ENCODE measurements at places on chromosomes 1 and 21.

GRCh38 chr1:160101037-160101716 is 2.8 kb upstream of the IGSF8 start:
- DNase-seq: no peak

DNA sequence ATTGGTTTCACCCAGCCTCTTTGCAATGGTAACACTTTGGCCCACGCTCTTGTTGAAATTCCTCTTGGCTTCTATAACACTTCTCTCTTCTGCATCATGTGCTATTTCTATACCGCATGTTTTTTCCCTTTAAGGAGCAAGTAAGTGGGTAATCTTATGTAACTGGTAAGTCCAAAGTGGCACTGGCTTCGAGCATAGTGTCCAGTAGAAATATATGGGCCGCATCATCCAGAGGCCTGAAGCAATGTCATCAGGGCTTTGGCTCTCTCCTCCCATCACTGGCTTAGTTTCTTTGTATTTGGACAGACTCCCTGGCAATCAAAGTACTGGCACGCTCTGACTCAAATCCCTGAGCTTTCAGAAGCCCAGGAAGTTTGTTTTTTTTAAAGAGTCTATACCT is 17.5 kb downstream of the CHML start:
- no peak for DNase-seq

DNA sequence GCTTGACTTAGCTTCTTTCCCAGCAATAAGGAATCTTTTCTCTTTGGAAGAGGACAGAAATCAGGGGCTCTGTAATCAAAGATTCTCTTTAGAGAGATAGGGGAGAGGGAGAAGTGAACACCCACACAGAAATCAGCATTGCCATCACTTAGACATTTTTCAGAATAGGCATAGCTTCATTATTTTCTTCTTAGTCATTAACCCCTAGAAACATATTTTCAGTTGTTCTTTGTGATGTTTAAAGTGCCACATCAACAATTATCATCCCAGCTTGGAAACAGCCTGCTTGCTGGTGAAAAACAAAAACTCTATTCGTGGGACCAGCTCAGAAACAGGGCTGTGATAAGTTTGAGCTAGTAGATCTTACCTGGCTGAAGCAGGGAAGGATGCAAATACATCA is 88.3 kb upstream of the SLC44A3 start:
- no peak for DNase-seq

GRCh38 chr1:177257128-177257527 is 86.4 kb downstream of the BRINP2 start:
- DNase-seq: no peak

DNA sequence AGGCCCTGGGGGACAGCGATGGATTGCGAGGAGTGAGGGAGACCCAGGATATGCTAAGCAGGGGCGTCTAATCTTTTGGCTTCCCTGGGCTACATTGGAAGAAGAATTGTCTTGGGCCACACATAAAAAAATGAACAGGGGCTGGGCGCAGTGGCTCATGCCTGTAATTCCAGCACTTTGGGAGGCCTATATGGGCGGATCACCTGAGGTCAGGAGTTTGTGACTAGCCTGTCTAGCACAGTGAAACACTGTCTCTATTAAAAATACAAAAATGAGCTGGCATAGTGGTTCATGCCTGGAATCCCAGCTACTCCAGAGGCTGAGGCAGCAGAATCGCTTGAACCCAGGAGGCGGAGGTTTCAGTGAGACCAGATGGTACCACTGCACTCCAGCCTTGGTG is 10.8 kb upstream of the PRAMEF12 start:
- DNase-seq: no peak

- DNase-seq: no peak
These were observed 33.1 kb downstream of the IARS2 start for GRCh38 chr1:220127076-220127475.

DNA sequence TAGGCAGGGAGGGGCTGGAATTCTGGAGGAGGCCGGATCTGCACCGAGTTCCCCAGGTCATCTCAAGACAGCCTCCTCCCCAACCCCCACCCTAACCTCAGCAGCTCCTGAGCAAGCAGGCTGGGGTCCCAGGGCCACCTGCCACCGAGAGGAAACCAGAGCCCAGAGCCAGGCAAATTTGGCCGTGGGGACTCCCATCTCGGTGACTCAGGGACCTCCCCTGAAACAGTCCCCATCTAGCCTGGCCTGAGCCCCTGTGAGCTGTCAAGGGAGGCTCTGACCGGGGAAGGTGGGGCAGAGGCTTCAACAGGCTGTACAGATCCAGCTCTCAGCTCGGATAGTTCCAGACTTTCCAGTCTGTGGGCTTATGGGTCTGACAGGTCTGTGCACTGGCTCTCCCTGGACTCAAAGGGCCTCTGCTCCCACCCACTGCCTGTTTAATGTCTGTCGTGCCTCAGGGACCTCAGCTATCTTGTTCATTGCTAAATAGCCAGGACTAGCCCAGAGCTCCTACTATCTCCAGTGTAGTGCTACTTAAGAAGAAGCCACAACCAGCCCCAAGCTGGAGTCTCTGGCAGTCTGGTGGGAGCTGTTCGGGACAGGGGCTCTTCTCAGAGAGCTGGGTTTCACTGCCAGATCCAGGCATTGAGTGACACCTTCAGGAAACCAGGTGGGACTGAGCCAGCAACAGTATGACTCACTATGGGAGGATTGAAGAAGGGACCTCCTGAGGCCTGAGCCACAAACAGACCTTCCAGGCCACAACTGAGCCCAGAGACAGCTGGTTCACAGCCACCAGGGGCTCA is 25.6 kb downstream of the MATN1 start:
- DNase-seq: no peak

DNA sequence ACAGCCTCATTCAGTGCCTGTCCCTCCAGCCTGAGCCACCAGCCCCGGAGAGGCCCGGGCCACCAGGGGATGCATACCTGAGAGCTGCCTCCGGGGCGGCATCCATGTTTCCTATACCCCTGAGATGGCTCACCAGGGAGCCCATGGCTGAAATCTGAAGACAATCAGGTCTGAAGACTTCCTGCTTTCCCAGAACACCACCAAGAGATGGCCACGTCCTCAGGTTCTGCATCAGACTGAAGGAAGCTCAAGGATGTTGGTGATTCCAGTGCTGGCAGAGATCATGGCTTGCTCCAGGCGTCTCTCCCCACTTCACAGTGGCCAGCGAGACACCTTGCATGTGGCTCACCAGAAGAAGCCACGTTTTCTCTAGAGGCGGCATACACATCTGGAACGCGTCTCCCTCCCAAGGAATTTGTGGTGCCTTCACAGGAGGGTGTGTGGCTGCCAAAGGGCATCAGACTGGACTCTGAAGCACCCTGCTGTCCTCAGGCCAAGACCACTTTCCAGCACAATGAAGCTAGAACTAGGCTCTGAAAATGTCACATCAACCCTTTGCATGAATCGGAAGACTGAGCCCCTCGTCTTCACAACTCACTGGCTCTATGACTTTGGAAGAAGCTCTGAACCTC is 170.7 kb upstream of the IRF2BP2 start:
- DNase-seq: no peak
